ENCODE measurements at places on chromosomes 7 and 10. TPM values are rescaled to one million over a fixed set of nuclear protein-coding genes. Genes with fewer than 3 reads are reported as not detected.

DNA sequence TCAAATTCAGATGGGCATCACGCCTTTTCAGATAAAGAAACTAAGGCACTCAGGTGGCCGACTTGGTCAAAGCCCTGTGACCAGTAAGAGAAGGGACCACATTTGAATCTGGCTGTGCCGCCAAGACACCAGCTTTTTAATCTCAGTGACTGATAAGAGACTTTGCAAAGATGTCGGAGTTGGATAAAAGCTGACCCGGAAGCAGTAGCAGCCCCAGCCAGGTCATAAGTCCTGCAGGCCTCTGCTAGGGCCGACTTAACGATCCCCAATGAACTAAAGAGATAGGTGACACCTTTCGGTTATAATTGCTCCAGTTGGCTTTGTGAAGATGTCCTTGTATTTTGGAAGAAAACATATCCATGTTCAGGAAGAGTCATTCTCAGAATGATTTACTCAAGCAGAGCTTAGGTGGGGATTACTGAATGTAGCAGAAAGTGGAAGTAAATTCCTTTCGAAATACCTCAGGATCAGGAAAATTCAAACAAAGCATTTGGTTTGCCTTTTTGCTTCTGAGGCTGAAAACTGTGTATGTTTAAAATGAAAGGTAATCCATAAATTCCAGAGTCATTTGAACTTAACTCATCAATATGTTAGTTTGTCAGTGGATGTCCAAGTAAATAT, 164.2 kb upstream of the PITRM1 start:
- no peak for DNase-seq

DNA sequence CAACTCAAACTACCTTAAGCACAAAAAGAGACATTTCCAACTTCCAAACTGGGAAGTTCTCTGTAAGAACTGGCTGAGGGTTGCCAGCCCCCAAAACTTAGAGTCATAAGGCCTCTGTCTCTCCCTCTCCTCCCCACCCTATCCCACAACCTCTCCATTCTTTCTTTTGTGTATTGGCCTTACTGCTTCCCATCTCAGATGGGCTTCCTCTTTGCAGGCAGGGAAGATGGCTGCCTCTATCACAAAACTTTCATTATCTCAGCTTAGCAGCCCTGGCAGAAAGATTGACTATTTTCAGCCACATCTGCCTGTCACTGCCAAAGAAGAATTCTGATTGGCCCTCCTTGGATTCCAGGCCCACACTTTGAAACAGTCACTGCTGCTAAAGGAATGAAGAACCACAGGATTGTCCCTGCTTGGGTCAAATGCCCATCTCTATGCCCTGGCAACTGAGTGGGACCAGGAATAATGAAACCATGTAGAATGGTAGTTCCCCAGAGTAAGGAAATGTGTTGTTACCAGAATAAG, 58.0 kb upstream of the PRKAR2B start:
- DNase-seq: no peak

- DNase-seq: no peak
These were observed 357.7 kb upstream of the LRRN3 start for GRCh38 chr7:110733221-110733620.

DNA sequence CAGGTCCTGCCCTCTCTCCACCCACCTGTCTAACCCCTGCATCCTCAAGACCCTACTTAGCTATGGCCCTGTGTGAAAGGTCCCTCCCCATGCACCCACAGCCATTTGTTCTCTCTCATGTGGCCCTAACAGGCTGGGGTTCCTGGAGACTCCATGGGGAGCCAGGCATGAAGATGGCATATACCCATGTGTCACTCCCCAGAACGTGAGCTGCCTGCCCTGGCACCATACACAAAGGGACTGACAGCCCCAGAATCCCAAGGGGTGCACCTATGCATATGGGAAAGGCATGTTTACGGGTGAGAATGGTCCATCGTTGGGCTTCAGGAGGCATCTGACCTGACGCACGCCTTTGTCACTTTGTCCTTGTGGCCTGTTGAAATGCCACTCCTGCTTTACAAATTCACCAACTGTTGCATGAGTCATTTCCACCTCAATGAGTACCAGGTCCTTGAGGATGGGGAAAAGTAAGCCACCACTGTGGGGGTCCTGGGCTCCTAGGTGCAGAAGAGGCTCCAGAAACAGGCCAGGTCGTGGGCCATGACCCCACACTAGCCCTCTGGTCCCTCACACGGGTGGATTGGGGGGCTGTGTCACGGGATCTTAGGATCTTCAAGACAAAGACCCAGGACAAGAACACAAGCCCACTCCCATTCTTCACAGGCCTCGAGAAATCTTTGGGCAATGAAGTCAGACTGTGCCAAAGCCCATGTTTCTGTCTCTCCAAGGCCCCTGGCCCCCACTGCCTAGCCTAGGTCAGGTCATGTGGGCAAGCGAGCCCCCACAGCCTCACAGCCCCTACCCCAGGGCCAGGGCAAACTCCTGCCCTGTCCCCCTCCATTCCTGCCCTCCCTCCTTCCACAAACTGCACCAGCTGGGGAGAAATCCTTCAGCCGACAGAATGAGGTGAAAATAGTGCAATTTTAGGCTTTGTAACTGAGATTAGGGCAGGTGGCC, 8.6 kb downstream of the GPRIN2 start:
- no peak for DNase-seq

GRCh38 chr7:70334295-70334694, 736.0 kb downstream of the AUTS2 start:
- no peak for DNase-seq

DNA sequence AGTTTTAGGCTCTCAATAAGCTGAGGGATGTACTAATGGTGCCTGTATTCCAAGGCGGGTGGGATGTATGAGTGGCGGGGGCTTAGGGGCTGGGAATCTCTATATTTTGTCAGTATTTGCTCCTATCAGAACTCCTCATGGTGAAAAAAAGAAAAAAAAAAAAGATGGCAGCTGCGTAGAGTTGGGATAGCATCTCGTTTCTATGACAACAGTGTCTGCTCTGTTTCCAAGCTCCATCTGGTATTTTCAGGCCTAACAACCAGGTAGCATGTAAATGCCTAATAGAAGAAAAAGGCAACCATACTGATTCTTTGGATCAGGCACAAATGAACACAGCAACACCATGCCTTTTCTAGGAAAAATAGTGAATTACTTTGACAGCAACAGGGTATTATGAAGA, 11.7 kb upstream of the CCDC172 start:
- no peak for DNase-seq

Gene DPYSL4
- total RNA-seq: 1.4 TPM

Gene ABCB1
- 5.2 TPM for total RNA-seq

Gene OR2A12
- total RNA-seq: not detected

Gene ANXA7
- 97.0 TPM for total RNA-seq

Gene NEBL
- 506 TPM for total RNA-seq

Gene GIMAP4
- total RNA-seq: 40.4 TPM

Gene TMEM168
- 27.3 TPM for total RNA-seq

Gene OPALIN
- total RNA-seq: not detected

Gene ZNF365
- total RNA-seq: 3.7 TPM

Gene STEAP4
- total RNA-seq: 53.3 TPM

Gene WIPF3
- 1.8 TPM for total RNA-seq

Measured in left cardiac atrium (tissue), 4 donors.